IMR-90 (cell line): ENCODE measurements at places on chromosomes 13 and 19. TPM values are rescaled to one million over a fixed set of nuclear protein-coding genes. Genes with fewer than 3 reads are reported as not detected.

GRCh38 chr19:49107625-49108459, 6.3 kb upstream of the LIN7B start:
- no peak for DNase-seq

GRCh38 chr13:97933776-97934175, 19.7 kb upstream of the IPO5 start:
- DNase-seq, result no peak

GRCh38 chr13:50248516-50249143, 233.4 kb downstream of the KCNRG start:
- DNase-seq, result no peak

- no peak for DNase-seq
These were observed 50.1 kb upstream of the ZNF98 start for GRCh38 chr19:22472180-22472637.

DNA sequence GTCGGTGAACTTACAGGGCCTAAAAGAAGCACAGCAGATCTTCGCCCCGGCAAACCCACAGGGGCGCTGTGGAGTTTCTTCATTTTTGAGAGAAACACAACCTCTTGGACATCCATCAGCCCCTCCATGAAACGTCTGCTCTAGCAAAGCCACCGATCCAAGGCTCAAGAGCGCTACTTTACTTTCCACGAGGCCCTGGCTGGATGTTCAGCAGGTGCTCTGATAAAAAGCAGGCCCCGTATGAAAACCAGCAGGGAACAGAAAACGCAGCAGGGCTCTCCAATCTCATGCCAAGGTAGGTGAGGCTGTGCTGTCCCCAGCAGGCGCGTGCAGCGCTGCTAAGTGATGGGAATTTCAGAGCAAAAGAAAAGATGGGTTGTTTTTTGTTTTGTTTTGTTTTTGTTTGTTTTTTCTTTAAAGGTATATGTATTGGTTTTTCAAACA, 86.7 kb downstream of the IRS2 start:
- DNase-seq, result no peak

DNA sequence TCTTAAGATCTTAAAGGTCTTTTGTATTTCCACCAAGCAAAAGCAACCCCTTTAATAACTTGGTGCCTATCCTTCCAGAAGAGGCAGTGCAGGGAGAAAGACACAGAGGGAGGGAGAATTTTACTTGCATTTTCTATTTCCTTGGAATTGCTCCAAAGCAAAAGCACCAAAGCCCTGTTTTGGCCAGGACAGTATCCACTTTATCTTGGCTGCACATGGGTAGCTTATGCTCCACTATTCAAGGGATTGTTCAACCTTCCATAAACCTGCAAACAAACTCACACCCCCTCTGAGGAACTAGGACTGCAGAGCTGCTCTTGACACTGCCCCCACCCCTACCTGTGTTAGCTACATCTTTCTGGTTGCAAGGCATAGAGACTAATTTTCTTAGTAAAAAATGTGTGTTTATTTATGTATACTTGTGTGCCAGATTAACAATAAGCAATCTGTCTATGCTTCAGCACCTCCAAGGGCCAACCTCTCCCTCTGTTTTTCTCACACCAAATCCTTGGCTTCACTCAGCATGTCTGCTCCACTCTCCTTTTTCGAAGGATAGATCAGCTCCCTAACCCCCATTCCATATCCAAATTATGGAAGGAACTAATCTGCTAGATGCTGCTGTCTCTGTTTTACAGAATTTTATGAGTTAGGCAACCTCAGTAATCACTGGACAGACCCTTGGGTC, 68.1 kb upstream of the KLF12 start:
- no peak for DNase-seq

- no peak for DNase-seq
These were observed 23.1 kb downstream of the FLT3 start for GRCh38 chr13:28077231-28077630.

ZNF222 gene
- total RNA-seq, result 7.0 and 8.6 TPM in 2 replicates

C1QTNF9 gene
- under 0.01 and 0.18 TPM in 2 replicates for total RNA-seq

PCSK4 gene
- 0.56 and 0.72 TPM in 2 replicates for total RNA-seq

PEAK3 gene
- total RNA-seq, result under 0.01 TPM in 1 of 2 replicates, not detected in the other

CGB5 gene
- total RNA-seq, result not detected in 2 replicates
